ENCODE measurements at places on chromosomes 7 and 10. TPM values are rescaled to one million over a fixed set of nuclear protein-coding genes. Genes with fewer than 3 reads are reported as not detected.

RET gene
- total RNA-seq, result 0.29 TPM

PRSS37 gene
- not detected for total RNA-seq

CCDC172 gene
- total RNA-seq, result not detected

ZNF25 gene
- 6.8 TPM for total RNA-seq

DNA sequence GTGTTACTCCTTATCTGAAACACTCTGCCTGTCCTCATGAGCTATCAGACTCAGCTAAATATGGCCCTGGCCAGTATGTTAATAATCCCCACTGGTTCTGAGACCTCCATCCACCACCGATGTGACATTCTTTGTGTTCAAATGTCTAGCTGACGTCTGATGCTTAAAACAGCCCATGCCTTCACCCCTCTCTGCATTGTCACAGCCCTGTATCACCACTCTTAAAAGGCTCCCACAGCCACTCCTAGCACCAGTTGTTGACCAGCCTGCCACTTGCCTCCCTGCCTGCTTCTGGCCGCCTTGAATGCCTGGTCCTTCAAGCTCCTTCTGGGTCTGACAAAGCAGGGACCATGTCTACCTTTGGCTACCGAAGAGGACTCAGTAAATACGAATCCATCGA, at the start of gene LMOD2:
Gene LMOD2, plus strand, starts transcription at position 253 of the 400 bp plus-strand sequence. Its CDS starts 98 bp downstream, at position 351.
- no peak within 1 kb of the TSS for H3K27ac ChIP-seq
- no peak within 1 kb of the TSS for H3K4me3 ChIP-seq
- H3K4me1 ChIP-seq, result no peaks in the 10 kb centered on the region
- no peak for DNase-seq
- H3K27me3 ChIP-seq, result peaks cover 21% of the 10 kb centered on the region

DNA sequence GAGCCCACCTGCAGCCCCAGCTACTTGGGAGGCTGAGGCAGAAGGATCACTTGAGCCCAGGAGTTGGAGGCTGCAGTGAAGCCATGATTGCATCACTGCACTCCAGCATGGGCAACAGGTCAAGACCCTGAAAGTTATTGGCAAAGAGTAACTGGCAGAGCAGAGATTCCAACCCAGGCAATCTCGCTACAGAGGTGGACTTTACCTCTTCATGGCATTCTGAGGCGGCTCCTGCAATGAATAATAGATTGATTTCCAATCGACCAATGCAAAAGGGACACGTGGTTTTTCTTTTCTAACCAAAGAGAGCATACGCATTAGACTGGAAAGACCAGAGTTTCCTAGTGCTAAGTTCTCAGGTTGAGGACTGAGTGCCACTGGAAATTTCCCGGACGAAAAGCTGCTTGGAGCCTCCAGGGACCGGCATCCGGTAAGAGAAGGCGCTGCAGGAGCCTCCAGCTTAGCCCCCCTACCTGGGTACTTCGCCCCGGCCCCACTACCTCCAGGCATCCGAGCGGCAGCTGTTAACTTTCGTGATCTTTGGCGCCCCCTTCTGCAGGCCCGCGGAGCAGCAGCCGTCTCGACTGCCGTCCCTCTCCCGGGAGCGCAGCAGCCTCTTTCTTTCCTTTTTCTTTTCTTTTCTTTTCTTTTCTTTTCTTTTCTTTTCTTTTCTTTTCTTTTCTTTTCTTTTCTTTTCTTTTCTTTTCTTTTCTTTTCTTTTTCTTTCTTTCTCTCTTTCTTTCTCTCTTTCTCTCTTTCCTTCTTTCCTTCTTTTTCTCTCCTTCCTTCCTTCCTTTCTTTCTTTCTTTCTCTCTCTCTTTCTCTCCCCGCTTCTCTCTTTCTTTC, 4.1 kb downstream of the MBLAC1 start:
- no peaks in the 10 kb centered on the region for H3K36me3 ChIP-seq
- H3K4me1 ChIP-seq, result peaks cover 35% of the 10 kb centered on the region
- peak; percentile 90 for DNase-seq

- no peak for DNase-seq
- H3K27ac ChIP-seq, result no peak overlapping the region
- H3K36me3 ChIP-seq, result peaks cover 3% of the 10 kb centered on the region
- peak overlapping the region; percentile 20 for H3K4me3 ChIP-seq
Observed at GRCh38 chr7:26370011-26370410, 78.3 kb downstream of the SNX10 start.

DNA sequence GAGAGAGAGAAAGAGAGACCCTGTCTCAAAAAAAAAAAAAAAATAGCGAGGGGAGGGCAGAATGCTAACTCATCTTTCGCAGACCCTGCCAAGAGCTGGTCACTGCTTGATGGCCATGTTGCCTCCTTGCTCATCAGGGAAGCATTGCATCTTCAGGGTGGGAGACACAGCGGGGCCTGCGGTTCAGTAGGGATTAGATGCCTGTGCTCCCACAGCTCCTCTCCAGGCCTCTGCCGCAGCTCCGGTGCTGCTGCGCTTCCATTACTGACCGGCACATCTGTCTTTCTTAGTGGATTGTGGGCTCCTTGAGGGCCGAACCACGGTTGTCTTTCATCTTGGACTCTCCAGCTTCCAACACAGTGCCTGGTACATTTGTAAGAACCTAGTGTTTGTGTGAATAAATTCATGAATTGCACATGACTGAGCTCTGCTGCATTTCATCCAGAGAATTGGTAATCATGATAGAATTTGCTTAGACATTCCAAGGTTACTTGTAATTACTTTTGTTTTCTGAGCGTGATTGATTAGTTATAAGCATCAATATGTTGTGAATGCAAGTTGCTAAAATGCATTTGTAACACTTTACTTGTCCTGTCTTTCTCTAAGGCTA, 16.8 kb downstream of the HK1 start:
- H3K36me3 ChIP-seq, result no peaks in the 10 kb centered on the region
- H3K4me1 ChIP-seq, result no peaks in the 10 kb centered on the region
- H3K27ac ChIP-seq, result no peak overlapping the region
- no peak for DNase-seq

DNA sequence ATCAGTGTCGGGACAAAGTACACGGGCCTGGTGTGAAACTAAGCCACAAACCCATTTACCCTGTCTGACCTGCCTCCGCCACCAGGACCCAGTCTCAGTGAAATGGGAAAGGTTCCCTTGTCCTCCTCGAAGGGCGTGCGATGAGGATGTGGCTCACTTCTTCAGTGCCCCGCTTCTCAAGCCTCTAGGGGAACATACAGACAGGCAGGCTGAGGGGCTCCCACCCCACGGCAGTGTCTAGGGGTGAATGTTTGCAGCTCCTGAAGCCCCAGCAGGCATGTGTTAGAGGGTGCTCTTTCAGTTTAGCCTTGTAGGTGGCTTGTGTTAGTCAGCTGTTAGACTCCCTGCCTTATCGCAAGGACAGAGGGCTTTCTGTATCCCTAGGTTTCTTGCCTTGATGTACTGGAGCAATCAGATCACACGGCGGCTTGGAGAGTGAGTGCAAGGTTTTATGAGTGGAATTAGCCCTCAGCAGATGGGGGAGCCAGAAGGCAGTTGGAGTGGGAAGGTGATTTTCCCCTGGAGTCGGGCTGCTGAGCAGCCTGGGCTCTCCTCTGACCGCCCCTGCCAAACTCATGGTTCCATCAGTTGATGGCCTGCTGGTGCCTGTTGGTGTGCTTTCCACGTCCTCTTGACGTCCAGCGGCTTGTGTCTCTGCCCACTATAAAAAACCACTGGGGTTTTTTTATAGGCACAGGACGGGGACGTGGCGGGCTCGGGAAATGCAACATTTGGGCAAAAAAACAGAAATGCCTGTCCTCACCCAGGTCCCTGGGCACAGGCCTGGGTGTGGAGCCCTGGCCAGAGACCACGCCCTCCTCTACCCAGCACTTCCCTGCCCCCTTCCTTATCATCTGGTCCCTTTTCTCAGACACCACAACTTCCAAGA, 759 bp downstream of the NUDT1 start:
- H3K27ac ChIP-seq, result peak overlapping the region; percentile 92
- H3K36me3 ChIP-seq, result peaks cover 2% of the 10 kb centered on the region
- peaks cover 11% of the 10 kb centered on the region for H3K4me1 ChIP-seq
- no peaks in the 10 kb centered on the region for H3K27me3 ChIP-seq
- peak overlapping the region; percentile 99 for H3K4me3 ChIP-seq

GRCh38 chr10:62708569-62708968, 96.0 kb upstream of the ADO start:
- H3K27me3 ChIP-seq, result peaks cover 24% of the 10 kb centered on the region
- peaks cover 11% of the 10 kb centered on the region for H3K4me1 ChIP-seq
- H3K4me3 ChIP-seq, result no peak overlapping the region
- H3K27ac ChIP-seq, result no peak overlapping the region
- no peak for DNase-seq

DNA sequence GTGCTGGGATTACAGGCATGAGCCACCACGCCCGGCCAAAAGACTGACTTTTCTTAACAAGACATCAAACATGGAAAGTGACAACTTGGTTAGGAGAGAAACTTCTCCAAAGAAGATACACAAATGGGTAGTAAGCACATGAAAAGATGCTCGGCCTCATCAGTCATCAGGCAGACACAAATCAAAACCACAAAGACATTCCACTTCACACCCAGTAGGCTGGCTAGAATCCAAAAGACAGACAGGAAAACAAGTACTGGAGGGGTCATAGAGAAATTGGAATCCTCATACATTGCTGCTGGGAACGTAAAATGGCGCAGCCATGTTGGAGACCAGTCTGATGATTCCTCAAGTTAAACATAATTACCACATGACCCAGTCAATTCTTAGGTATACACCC, 16.4 kb downstream of the SEPHS1 start:
- H3K4me1 ChIP-seq, result no peaks in the 10 kb centered on the region

DNA sequence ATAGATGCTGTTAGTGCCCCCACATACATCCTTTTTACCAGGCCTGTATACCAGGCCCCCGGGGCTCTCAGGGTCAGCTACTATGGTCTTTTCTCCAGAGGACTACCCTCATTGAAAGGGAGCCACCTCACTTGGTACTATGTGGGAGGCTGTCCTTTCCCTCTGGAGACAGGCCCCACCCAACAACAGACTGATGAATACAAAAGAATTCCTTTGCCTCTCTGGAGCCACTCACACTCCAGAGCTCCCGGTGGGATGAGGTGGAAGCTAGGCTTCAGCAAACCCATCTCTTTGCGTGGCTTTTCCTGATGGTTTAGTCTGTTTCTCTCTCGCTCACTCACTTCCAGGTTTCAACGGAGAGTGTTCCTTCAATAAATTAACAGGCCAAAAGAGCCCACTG, 30.3 kb downstream of the ANKMY2 start:
- no peak overlapping the region for H3K4me3 ChIP-seq
- no peak for DNase-seq
- H3K36me3 ChIP-seq, result peaks cover 1% of the 10 kb centered on the region
- H3K4me1 ChIP-seq, result peaks cover 20% of the 10 kb centered on the region
- H3K27me3 ChIP-seq, result no peaks in the 10 kb centered on the region

GRCh38 chr7:137266764-137267163, 76.8 kb downstream of the PTN start:
- H3K36me3 ChIP-seq, result no peaks in the 10 kb centered on the region
- no peak for DNase-seq
- no peaks in the 10 kb centered on the region for H3K4me1 ChIP-seq
- no peaks in the 10 kb centered on the region for H3K27me3 ChIP-seq
- no peak overlapping the region for H3K4me3 ChIP-seq

DNA sequence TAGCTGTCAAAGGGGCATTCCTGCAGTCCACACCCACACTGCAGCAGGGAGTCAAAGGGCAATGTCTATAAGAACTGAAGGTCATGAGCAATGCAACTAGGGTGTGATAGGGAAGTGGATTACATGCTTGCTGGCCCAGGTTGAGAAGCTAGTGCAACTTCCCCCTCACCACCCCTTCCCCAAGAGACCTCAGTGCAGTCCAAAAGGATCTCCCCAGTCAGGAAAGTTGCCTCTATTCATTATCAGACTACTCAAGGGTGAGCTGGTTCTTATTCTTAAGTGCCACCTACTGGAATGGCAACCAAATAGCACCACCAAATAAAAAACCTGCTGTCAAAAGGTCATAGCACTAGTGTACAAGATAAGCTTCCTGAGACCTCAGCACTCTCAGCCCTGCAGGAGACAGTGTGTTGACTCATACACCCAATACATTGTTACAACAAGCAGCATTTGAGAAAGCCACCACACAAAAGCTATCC, 28.2 kb downstream of the MTERF1 start:
- H3K4me3 ChIP-seq, result no peak overlapping the region
- no peak overlapping the region for H3K27ac ChIP-seq
- no peaks in the 10 kb centered on the region for H3K4me1 ChIP-seq
- DNase-seq, result no peak

- H3K36me3 ChIP-seq, result no peaks in the 10 kb centered on the region
- DNase-seq, result no peak
- peaks cover 4% of the 10 kb centered on the region for H3K27me3 ChIP-seq
- no peak overlapping the region for H3K4me3 ChIP-seq
- H3K27ac ChIP-seq, result no peak overlapping the region
- peaks cover 3% of the 10 kb centered on the region for H3K4me1 ChIP-seq
Observed at GRCh38 chr7:44279286-44279685, 46.1 kb downstream of the CAMK2B start.

DNA sequence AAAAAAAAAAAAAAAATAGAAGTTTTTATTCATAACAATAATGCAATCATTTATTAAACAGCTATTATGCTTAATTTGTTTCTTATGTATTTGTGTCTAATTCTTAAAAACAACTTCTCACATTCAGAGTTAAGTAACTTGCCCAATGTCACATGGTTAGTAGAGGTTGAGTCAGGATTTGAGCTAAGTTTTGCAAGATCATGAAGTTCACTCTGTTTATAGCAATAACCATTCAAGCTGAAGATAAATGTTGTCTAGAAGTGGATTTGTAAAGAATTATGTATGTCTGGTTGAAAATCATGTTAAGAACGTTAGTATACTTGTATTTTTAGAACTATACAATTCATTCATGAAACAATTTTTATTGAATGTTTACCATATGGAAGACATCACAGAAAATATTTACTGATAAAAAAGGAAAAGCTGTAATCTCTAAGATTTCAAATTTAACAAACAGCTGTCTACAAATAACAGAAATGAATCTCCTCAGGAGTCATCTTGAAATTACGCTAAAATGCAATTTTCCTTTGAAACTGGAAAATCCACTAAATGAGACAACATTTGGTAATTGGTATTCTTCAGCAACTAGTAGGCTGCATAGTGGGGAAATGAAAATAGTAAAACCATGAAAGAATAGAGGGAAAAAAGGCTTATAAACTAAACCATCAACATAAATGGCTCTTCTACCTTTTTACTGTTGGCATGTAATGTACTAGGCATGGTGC, 70.5 kb upstream of the AHR start:
- peaks cover 19% of the 10 kb centered on the region for H3K4me1 ChIP-seq
- no peak overlapping the region for H3K27ac ChIP-seq
- DNase-seq, result no peak
- H3K4me3 ChIP-seq, result no peak overlapping the region
- peaks cover 5% of the 10 kb centered on the region for H3K27me3 ChIP-seq

- no peak overlapping the region for H3K4me3 ChIP-seq
- peaks cover 11% of the 10 kb centered on the region for H3K36me3 ChIP-seq
- H3K27ac ChIP-seq, result no peak overlapping the region
- no peak for DNase-seq
Observed at GRCh38 chr7:127770885-127771284, 118.9 kb downstream of the SND1 start.

- no peaks in the 10 kb centered on the region for H3K36me3 ChIP-seq
- DNase-seq, result no peak
- no peak overlapping the region for H3K27ac ChIP-seq
- H3K4me1 ChIP-seq, result peaks cover 16% of the 10 kb centered on the region
Observed at GRCh38 chr7:111173990-111174389, 83.1 kb downstream of the LRRN3 start.

GRCh38 chr7:133641436-133641835, 388.6 kb downstream of the EXOC4 start:
- H3K27ac ChIP-seq, result peak overlapping the region; percentile 24
- H3K4me3 ChIP-seq, result no peak overlapping the region
